ENCODE measurements at places on chromosomes 2 and 18.

- DNase-seq: no peak
Measured at GRCh38 chr2:102337481-102338386, 17.9 kb upstream of the IL18R1 start.

- DNase-seq: peak; percentile 76
Measured at GRCh38 chr2:94986392-94986963, 39.0 kb upstream of the MAL start.

- DNase-seq: no peak
Measured at GRCh38 chr2:37350034-37350433, 5.6 kb downstream of the QPCT start.

DNA sequence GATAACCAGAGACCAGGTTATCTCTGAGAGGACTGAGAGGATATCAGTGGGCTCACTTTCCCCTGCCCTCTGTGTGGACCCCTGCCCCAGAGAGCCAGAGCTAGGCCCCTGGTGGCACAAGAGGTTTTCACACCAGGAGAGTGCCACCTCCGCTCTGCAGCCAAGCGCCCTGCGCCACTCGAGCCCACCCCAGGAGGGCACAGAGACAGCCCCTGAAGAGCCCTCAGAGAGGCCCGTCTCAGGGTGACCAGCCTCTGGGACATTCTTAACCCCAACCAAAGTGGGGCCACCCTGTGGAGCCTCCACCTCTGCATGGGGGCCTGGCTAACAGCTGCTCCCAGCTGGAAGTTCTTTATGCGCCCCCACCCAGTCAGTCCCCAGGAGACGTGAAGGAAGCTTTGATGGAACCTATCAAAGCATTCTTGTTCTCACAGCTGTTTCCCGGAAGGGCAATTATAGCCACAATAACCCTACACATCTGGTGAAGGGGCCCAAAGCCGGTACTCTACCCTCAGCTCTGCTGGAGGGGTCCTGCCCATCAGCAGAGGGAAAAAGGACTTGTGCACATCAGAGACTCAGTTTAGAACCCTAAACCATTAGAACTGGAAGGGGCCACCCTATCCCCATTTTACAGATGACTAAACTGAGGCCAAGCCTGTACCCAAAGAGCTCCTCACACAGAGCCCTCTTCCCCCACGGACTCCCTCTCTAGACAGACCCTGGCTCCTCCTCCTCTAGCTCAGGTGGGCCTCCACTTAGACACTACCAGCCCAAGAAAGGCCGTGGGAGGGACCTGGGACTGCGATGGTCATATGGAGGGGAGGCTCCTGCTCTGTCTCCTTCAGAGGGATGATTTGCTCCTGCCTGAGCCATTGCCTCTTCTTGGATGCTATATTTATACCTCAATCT lies 101.1 kb downstream of the ZFP36L2 start:
- DNase-seq: no peak

DNA sequence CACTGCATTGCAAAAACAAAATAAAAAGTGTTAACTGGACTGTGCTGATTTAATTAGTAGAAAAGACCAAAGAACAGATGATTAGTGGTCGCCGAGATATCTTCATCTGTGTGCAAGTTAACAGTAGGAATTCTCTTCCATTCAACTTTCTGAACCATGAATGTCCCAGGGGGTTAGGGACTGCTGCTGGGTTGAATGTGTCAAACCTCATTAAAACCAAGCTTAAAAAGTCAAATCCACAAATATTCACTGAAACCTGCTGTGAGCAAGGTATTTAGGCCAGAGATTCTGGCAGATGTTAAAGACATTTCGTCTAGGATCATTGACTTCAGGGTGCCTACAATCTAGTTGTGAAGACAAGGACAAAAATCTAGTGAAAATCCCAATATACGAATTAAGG lies 58.7 kb downstream of the STPG4 start:
- DNase-seq: no peak

- DNase-seq: no peak
Measured at GRCh38 chr2:72051971-72052505, 95.6 kb downstream of the CYP26B1 start.

Data from brain microvascular endothelial cell (primary cell).